ENCODE measurements at places on chromosomes 3 and 15.
A peak's percentile ranks its signal among the peaks of the same experiment; 100 is the strongest.

DNA sequence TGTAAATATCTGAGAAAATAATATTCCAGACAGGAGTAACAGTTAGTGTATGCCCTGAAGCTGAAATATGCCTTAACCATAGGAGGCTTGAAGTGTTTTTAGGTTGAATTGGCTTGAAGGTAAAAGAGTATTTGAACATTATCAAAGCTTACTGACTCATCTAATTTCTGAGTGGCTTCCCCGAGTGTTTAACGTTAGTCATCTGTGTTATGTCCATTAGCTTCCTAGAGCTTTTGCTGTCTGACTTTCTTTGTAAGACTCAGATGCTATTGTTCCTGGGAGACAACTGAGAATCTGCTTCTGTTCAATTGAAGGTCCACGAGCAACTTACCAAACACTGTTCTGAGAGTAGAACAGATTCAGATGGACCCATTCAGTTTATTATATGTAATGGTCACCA lies 656.8 kb upstream of the NECTIN3 start:
- peak; percentile 88 for DNase-seq

DNA sequence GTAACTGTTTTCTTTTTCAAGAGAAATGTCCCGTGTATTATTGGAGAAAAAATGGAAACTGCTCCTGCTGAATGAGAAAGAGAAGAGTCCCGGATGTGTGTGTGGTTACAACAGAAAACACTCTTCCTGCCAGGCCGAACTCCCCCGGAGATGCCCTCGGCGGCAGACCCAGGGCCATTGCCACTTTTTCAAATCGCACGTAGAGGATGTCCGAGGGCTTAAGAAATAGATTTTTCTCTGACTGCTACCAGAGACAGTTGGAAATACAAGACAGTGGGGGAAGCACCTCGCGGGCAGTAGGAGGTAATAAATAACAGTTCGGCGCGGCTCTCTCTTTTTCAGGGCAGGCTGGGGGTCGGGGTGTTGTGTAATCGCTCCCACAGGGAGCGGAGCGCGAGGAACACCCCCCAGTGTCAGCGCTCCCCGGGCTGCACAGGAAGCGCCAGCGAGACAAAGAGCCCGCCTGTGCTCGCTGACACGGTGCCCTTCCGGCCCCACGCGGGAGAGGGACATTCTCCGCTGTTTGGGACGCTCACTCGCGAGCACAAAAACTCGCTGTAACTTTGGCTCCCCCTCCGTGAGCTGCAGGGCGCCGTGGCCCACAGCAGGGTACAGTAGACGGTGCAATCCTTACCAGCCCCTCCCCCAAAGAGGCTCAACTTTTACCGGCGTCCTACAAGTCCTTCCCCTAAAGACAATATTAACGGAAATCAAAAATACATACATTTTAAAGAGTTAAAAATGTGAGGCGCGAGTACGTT lies 1.1 kb downstream of the VGLL4 start:
- peak; percentile 76 for DNase-seq

GRCh38 chr15:66700412-66700801 lies 1.6 kb upstream of the SMAD6 start:
- no peak for DNase-seq

DNA sequence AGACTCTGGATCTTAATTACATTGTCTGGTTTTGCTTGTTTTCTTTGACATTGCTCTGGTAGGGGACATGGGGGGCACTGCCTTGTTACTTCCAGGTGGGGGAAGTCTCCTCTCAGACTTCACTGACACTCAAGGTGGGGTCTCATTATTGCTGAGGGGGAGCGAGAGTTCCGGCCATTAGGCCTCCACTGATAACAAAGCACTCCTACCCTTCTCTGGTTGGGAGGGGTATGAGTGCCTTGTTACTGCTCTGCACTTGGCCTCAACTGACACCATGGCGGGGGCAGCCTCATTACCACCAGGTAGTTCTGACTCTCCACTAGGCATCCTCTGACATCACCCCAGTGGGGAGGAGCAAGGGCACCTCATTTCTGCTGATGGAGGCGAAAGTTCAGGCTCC lies 25.7 kb downstream of the SH3GL3 start:
- DNase-seq: no peak

DNA sequence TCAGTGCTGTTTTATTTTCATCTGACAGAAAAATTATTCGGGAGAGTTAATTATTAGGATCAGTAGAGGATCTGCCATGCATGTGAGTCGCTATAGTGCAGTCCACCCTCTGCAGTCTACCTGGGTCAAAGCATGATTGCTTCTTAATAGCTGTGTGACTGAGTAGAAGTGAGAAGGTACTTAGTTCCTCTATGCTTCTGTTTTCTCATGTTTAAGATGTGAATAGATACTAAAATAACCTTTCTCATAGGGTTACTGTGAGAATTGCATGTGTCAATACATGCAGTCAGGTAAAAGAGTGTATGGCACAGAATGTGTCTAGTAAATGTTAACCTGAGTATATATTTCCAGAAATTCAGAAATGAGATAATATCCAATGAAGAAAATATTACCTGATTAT lies 435.7 kb downstream of the NAALADL2 start:
- DNase-seq: no peak

GRCh38 chr3:65083240-65083639 lies 395.4 kb upstream of the ADAMTS9 start:
- DNase-seq: no peak

GRCh38 chr15:47364230-47365141 lies 352.8 kb upstream of the SEMA6D start:
- no peak for DNase-seq

DNA sequence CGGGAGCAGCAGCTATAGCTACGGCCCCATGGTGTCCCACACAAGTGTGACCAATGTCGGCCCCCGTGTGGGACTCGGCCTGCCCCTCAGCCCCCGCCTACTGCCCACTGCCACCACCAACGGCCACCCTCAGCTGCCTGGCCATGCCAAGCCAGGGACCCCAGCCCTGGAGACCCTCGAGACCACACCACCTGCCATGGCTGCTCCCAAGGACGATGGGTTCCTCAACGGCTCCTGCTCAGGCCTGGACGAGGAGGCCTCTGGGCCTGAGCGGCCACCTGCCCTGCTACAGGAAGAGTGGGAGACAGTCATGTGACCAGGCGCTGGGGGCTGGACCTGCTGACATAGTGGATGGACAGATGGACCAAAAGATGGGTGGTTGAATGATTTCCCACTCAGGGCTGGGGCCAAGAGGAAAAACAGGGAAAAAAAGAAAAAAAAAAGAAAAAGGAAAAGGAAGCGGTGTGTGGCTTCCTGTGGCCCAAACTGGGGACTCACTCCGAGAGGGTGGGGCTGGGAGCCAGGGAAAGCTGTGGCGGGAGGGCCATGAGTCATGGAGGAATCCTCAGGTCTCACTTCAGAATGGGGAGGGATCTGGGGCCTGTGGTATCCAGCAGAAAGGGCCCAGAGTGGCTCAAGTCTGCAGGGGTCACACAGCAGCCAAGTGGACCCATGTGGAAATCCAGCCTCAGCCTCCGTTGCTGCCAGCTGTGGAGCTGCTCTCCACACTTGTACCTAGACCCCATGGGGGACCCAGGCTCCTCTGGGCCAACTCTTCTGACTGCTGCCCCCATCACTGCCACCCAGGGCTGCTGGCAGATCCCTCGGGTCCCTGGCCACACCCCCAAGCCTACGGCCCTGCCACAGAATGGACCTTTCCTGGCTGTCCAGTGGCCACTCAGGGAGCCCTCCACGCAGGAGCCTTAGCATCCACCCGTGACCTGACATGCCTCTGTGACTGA lies 26.1 kb downstream of the PTH1R start:
- DNase-seq: peak; percentile 35

All from HCEC 1CT (cell line).